Stimulated activated CD4-positive, alpha-beta T cell treated with anti-CD3 and anti-CD28 coated beads, Interleukin-1b, Interleukin-23, amount 100 ng/mL, for 48 hours (primary cell): ENCODE measurements at places on chromosomes 6 and 20.
A peak's percentile ranks its signal among the peaks of the same experiment; 100 is the strongest.

DNA sequence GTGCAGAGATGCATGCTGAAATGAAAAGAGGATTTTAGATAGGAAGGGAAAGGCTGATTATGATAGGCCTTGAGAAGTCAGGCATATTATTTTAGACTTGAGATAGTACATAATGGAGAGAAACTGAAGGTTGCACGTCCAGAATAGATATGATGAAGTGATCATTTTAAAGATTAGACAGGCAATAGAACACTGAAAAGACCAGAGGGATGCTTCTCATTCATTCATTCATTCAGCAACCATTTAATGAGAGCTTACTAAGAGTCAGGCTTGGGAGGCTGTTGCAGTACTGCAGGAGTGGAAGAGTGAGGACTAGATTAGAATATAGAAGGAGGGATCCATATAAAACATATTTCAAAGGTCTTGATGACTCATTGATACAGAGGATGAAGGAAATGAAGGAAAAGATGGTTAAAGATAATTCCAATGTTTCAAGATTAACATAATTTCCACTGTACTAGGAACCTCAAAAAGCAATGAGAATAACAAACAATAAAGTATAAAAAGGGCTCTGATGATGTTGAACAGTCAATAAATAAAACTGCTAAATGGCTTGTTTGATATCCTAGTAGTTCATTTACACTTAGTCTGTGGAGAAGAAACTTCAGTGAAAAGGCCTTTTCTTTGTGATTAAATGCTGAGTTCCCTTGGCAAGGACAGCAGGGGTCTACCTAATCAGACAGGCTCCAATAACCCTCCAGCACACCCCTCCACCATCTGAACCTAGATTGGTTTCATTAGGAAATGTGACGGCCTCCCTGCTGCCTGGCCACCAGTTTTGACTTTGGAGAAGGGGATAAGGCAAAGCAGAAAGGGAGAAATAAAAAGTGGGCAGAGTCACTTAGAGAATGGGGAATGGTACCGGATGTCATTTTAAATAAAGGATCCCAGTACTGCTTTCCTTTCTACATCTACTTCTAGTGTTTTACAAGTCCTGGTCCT lies 5.3 kb upstream of the FBXO9 start:
- DNase-seq: no peak

GRCh38 chr6:105015482-105015881 lies 58.6 kb downstream of the LIN28B start:
- no peak for DNase-seq

- DNase-seq: no peak
These were observed 148.7 kb upstream of the NEDD9 start for GRCh38 chr6:11380969-11381744.

DNA sequence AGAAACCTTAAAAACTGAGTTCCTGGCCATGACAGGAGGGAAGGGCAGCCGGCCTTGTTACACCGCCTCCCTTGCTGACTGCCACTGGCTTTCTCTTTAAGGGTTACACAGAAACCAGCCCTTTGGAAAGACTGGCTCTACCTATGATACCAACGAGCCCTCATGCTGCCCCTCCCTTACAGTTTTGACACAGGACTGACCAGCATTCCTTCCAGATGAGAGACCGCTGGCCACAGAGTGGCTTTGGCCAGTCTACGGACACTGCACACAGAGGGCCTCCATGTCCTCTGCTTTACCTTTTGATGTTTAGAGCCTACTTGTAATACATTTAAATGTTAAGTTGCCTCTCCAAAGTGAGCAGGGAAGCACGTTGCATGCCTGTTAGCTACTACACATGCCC lies 243.2 kb upstream of the GMDS start:
- no peak for DNase-seq

DNA sequence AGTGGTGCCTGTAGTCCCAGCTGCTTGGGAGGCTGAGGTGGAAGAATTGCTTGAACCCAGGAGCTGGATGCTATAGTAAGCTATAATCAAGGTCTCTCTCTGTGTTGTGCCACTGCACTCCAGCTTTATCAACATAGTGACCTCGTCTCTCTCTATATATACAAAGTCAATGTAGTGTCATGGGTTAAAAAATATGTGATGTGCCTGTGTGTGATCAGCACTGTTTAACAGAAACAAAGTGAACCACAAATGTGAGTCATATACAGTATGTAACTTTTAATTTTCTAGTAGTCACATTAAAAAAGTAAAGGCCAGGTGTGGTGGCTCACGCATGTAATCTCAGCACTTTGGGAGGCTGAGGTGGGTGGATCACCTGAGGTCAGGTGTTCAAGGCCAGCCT lies 85.3 kb upstream of the RNF24 start:
- no peak for DNase-seq

DNA sequence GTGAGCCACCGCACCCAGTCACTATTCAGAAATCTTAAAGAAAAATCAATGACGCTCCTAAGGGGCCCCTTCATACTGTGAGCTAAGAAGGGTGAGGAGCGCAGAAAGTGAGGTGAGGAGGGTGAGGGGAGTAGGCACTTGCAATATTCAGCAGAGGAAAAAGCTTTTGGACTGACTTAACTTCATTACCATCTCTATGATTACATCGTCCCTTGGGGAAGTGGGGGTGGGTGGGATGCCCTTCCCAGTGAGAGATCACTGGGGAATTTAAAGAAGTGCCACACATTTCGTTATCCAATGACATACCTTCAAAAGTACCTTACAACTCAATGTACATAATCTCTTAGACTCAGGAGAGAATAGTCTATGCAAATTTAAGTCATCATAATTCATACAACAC lies 46.5 kb downstream of the SMLR1 start:
- no peak for DNase-seq

DNA sequence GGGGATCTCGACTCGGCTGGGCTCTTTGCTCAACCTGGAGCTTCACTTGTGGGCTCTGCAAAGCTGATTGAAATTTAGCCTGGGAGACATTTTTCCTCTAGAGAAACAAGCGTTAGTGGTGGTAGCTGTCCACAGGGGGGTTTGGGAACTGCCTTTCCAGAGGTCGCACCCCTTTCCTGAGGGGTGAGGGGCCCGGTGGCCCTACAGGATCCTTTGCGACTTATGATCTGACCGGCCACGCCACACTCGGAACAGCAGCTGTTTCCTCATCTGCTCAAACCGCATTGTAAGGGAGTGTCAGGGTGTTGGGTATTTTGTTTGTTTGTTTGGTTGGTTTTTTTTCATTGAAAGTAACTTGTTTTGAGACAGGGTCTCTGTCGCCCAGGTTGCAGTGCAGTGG lies 21.0 kb downstream of the PNLDC1 start:
- DNase-seq: no peak

GRCh38 chr6:148348335-148348734 lies 5.7 kb downstream of the SASH1 start:
- DNase-seq: no peak

DNA sequence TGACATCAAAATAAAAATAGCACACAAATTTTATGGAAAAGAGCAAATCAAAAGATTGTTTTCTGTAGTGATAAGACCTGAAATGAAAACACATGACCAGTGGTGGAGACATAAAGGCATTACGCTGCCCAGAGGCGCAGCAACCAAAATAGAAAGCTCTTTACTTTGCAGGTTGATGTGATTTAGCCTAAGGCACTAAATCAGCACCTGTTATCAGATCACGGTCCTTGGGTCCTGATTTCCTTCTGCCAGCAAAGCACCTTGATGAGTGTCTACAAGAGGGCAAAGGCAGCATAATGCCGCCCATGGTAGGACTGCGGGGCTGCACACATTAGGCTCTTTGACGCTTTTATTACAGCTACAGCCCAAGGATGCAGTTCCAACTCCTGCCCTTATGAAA lies 19.3 kb upstream of the RAMACL start:
- DNase-seq: no peak

GRCh38 chr6:130765181-130765727 lies 62.0 kb upstream of the SMLR1 start:
- no peak for DNase-seq

DNA sequence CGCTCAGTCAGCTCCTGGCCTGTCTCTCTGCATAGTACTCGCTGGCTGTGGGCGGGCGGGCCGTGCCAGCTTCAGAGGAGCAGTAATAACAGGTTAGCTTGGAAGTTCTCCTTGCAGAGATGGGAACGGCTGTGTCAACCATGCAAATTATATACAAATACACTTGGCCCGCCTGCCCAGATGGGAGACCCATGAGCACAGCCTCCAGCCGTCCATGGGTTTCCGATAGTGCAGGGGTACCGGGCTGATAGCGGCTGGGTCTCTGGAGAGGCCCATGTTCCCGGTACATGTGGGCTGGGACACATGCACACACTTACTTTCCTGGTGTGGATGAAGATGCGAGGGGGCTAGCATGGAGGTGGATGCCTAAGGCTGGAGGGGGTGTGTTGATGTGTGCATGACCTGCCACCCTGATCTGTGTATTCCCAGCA lies 12.8 kb upstream of the ZNF831 start:
- DNase-seq: no peak

- no peak for DNase-seq
These were observed 906 bp upstream of the PDE10A start for GRCh38 chr6:165663736-165664558.

- DNase-seq: no peak
These were observed 43.9 kb upstream of the SRF start for GRCh38 chr6:43127180-43127579.

- DNase-seq: peak; percentile 62
These were observed 17.3 kb downstream of the GABRR2 start for GRCh38 chr6:89297695-89298351.

DNA sequence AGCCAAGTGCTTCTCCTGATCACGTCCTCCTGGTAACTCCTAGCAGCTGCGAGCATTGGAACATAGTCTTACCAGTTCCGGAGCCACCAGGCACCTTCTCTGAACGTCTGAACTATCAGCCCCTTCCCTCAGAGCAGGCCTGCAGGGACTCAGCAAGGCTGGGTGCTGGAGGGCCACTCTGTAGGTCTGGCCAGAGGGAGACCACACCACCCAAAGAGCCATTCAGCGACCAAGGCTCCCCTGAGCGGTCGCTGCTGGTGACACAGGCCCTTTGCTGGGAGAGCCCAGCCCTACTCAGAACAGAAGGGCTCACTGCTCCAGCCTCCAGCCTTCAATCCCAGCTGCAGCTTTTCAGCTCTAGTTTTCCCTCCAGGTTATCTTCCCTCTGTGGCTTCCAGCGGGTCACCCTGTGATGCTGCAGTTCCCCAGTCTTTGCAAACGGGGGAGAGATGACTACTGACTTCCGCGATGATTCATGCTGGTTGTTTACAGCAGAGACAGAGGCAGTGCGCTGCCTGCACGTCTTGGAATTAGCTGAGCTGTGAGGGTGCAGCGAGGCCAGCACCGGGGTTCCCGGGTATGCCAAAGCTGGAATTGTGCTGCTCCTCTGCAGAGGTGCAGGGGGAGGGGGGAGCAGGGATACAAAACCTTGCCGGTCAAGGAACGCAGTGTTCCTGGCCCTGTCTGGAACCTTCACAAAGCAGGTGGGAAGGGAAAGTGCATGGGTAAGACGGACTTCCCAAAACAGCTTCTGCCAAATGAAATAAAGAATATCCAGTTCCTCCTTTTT lies 161.4 kb downstream of the LY86 start:
- peak; percentile 66 for DNase-seq

- no peak for DNase-seq
These were observed 25.3 kb upstream of the TIAM2 start for GRCh38 chr6:154969796-154970195.

GRCh38 chr6:82651845-82652335 lies 288.3 kb downstream of the TPBG start:
- DNase-seq: no peak

GRCh38 chr6:167275001-167275400 lies 16.1 kb upstream of the UNC93A start:
- DNase-seq: no peak

DNA sequence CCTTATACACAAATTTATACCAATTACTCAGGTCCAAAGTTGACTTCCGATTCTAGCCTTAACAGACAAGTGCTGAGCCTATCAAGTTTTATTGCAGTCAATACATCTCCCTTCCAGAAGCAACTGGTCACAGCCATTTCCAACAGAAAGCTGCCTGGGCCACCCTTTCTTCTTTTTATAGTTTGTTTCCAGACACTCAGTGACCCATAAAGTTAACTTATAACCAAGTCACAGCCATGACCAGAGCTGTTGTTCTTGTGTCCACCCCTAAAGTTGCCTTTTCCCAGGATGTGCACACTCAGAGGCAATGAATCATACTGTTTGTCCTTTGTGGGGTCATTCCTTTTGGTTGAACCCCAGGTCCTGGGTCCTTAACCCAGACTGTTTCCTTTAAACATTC lies 89.9 kb downstream of the CD83 start:
- DNase-seq: no peak

DNA sequence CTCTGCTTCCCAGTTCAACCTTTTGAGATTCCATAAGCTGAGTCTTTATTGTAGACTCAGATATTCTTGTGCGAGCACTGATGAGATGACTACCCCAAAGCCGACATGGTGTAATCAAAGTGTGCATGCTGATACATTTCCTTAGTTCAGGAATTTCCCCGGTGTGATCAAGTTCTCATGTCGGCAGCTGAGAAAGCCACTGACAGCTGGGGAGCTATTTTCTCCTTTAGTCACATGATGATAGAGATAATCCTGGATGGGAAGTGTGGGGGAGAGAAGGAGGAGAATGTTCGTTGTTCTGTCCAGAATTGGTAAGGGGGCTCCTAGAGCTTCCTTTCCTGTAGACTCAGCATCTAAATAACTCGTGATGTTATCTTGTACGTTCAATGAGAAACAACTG lies 7.7 kb upstream of the CAP2 start:
- DNase-seq: no peak

DNA sequence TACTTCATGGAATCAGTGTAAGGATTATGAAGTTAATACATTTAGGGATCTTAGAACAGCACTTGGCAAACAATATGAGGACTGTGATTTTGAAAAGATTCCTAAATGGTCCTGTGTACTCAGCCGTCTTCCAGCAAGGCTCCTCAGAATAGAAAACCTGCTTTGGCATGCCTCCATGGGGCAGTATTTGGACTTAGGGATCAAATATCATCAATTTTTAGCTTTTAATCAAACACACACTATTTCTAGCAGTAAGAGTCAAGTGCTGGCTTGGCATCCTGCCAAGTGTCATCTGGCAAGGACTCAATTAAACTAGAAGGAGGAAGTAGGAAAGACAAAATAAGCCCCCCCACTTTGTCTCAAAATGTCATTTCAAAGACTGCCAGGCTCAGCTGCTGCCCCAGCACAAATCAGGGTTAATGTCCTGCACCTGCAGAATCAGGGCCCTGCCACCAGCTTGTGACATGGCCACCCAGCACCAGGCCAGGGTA lies 40.8 kb downstream of the IYD start:
- DNase-seq: no peak

- DNase-seq: no peak
These were observed 123.0 kb downstream of the GRM4 start for GRCh38 chr6:34022873-34023255.

GRCh38 chr20:41903586-41903985 lies 285.4 kb upstream of the CHD6 start:
- no peak for DNase-seq

GRCh38 chr20:39658662-39659409 lies 696.7 kb downstream of the DHX35 start:
- DNase-seq: no peak

GRCh38 chr20:31695849-31696804 lies 26.5 kb downstream of the BCL2L1 start:
- DNase-seq: no peak

- no peak for DNase-seq
These were observed 10.2 kb upstream of the FOXF2 start for GRCh38 chr6:1379017-1379787.

- no peak for DNase-seq
These were observed 99.1 kb downstream of the DLGAP4 start for GRCh38 chr20:36405255-36405654.

GRCh38 chr6:110265273-110265672 lies 85.0 kb downstream of the CDC40 start:
- DNase-seq: no peak
